ENCODE measurements at places on chromosomes 2 and 18.

- peak; percentile 85 for DNase-seq
Observed at GRCh38 chr18:48027401-48027963, 97.0 kb upstream of the SMAD2 start.

DNA sequence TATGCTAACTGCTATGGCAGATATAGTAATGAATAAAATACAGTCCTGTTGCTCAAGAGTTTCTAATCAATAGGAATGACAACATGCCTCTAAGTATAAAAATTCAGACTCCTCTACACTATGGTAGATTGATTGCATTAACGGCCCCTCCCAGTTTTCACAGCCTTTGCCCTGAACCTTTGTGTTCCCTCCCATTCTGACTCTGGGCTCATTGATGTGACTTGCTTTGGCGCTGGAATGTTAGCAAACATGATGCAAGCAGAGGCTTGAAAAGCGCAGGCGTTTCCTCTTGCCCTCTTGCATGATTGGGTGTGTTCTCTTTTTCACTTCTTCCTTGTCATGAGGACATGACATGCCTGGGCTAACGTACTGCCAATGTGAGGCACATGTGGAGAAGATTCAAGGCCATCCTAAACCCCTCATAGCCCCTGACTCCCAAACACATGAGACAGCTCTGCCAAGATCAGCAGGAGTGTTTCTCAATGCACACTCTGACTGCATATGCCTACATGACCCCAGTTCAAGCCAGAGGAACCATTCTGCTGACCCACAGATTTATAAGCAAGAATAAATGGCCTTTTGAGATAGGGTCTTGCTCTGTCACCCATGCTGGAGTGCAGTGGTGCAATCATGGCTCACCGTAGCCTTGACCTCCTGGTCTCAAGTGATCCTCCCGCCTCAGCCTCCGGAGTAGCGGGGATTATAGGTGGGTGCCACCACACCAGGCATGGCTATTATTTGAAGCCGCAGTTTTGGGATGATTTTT, 49.7 kb upstream of the CD28 start:
- peak; percentile 65 for DNase-seq

- no peak for DNase-seq
Observed at GRCh38 chr2:240932001-240932723, 26.0 kb downstream of the CROCC2 start.

DNA sequence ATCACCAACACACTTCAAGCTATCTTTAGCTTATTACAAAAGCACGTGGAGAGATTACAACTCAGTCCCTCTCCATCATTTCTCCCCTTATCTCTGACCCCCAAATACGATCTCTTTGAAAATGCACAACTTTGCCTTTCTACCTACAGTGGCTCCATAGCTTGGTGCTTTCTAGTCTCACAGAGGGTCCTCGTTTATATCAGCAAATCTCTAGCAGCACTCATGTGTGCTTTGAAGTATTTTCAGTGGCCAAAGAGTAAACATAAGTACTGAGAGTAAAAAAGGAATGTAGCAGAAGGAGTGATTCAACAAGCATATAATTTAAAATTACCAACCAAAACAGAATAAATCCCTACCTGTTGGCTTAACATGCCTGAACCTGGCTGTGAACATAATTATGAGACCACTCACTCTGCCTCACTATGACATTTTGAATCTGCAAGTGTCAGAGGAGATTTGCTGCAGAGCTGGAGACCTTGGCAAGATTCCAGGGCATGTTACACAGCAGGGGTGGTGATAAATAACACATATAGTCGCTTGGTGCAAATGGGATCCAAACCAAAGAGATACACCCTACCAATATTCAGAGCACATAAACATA, 54.6 kb downstream of the LAMA3 start:
- no peak for DNase-seq

GRCh38 chr2:239543702-239544101, 142.9 kb upstream of the HDAC4 start:
- DNase-seq, result no peak

GRCh38 chr18:63366213-63367052, 573 bp downstream of the KDSR start:
- peak; percentile 79 for DNase-seq

GRCh38 chr2:44962176-44962695, 20.7 kb downstream of the SIX3 start:
- DNase-seq, result no peak

GRCh38 chr2:15799432-15799827, 140.9 kb upstream of the MYCN start:
- DNase-seq, result no peak

- no peak for DNase-seq
Observed at GRCh38 chr2:144937910-144938709, 418.2 kb upstream of the ZEB2 start.

- DNase-seq, result no peak
Observed at GRCh38 chr2:100291152-100291970, 30.9 kb downstream of the LONRF2 start.

DNA sequence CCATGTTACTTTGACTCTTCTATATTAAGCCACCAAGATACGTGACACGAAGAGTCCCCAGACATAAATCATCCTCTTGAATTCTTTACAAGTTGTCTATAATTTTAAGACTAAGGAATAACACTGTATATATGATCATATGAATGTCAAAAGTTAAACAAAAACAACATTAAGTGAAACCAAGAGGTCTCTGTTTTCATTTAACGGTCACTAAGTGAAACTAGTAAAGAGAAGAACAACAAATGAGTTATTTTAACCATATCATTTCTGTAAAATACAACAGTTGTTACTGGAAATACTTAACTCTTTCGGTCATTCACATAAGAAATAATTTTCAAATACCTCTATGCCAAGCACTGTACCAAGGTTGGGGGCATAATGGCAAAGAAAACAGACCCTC, 45.7 kb upstream of the STK17B start:
- no peak for DNase-seq

DNA sequence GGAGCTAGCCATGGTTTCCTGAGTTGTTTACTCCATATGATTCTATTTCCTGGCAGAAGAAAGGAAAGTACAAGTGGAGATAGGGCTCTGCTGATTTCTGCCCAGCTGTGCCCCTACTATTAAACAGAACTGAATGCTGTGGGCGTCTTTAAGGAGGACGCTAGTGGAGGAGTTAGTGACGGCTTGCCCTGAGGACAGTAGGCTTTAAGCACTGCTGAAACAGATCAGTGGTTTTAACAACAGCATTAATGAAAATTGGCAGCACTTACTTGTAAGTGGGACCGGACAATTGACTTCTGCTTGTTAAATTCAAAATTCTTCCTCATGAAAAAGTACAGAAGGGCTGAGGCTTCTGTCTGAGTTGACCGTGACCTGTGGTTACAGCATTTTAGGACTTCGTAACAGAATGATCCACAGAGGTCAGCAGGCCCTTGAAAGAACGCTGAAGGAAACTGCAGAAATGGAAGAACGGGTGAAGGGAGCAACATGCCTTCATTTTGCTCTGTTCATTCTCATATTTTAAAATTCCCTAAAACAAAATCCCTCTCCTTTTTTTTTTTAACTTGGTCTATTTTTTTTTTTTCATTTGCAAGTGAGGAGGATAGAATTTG, 80.6 kb upstream of the CCDC195 start:
- DNase-seq, result no peak

- no peak for DNase-seq
Observed at GRCh38 chr2:60484133-60484645, 69.3 kb downstream of the BCL11A start.

DNA sequence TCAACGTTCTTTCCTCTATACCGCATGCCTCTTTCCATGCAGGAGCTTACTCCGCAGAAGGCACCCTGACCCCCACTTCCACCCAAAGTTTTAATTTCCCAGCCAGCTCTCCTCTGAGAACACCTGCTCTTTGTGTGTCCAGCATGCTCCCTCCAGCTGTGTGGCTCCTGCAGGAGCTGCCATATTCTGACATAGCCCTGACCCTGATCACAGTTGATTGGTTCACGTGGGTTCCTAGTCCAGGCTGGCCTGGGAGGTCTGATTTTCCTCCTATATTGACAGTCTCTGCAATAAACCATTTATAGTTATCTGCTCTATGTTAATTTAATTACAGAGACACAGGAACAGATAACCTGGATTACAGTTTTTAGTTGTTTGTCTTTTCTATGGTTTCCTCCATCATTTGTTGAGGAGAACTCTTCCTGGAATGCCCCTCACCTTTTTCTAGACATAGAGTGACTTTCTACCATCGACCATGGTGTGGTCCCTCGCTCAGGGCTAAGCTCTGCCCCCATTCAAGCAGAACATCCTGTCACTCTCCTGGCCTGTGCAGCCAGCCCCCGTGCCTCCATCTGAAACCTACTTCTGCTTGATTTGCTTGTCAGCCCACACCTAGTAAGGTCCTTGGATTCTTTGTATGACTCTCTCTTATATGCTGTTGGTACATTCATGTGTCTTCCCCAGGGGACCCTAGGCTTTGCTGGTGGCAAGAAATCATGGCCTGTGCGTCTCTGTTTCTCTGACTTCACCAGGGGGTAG, 231.5 kb downstream of the LPIN1 start:
- DNase-seq, result no peak

DNA sequence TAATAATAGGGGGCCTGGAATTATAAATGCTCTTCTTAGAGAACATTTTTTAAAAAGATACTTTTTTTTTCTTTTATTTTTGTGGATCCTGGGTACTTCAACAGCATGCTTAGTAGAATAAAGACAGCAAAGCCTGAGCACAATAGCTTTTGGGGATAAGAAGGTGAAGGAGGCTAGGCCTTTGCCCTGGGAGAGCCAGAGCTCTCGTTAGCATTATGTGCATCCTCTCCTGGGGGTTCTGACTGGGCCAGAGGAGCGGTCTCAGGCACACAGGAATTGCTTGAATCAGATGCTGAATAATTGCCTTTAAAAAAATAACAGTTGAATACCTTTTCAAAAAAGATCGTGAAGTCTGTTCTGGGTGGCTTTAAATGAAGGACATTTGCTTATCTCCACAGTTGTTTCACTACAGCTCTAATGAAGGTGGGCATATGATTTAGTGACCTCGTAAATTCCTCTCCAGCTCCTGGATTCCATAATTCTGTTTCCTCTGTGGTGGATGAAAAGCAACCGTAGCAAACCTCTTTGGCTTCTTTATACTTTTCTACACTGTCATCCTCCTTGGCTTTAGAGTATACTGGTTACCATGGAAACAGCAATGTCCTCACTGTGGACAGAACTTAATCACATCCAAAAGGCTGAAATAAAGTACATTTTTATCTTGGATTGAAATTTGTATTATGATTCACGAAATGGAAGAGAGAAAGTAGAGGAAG, 133.8 kb downstream of the MAIP1 start:
- DNase-seq, result no peak

Measured in tibial artery (tissue), 4 donors.